Left ventricle myocardium inferior (tissue), 1 donor: ENCODE measurements at places on chromosomes 11 and 22. TPM values are rescaled to one million over a fixed set of nuclear protein-coding genes. Genes with fewer than 3 reads are reported as not detected.

C11orf97 gene
- not detected for total RNA-seq

RAB39A gene
- 0.52 TPM for total RNA-seq

RIMBP3B gene
- total RNA-seq, result not detected

SPI1 gene
- total RNA-seq, result 8.3 TPM

COMMD9 gene
- total RNA-seq, result 58.0 TPM

ZBTB16 gene
- 64.5 TPM for total RNA-seq

GDPD4 gene
- not detected for total RNA-seq

MS4A6A gene
- 42.1 TPM for total RNA-seq

CELSR1 gene
- 8.9 TPM for total RNA-seq

APOL1 gene
- 15.2 TPM for total RNA-seq

MACROD1 gene
- 127 TPM for total RNA-seq
